ENCODE measurements at places on chromosomes 7 and 10.

DNA sequence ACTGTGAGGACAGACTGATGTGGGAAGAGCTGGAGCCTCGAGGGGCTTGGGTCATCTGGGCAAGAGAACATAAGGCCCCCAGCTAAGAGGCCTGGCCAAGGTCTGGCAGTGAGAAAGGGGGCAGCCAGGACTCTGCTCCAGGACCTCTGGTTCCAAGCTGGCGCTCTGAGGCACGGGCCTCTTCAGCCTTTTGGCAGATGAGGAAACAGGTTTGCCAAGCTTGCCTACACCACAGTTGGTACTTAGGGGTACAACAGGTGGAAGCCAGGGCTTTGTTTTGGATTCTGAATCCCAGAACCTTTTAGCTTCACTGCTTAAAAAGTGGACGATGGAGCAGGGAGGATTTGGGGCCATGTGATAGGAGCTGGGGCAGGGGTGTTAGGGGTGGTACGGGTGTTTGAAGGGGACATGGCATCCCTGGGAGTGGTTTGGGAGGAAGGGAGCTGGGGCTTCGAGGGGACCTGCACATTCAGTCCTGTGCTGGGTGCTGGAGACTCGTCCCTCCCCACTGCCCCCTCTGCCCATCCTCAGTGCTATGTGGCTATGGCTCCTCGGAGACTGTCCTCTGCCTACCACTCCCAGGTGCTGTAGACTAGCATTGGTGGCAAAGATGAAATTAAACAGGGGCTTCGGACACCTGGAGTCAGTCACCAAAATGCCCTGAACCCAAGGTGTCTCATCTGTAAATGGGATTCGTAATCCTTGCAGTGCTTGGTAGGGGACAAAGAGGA lies 30.3 kb downstream of the ZNF775 start:
- DNase-seq: no peak

- no peak for DNase-seq
These were observed 6.9 kb downstream of the NYAP1 start for GRCh38 chr7:100490483-100491191.

GRCh38 chr10:109205929-109206585 lies 717.3 kb downstream of the XPNPEP1 start:
- no peak for DNase-seq

DNA sequence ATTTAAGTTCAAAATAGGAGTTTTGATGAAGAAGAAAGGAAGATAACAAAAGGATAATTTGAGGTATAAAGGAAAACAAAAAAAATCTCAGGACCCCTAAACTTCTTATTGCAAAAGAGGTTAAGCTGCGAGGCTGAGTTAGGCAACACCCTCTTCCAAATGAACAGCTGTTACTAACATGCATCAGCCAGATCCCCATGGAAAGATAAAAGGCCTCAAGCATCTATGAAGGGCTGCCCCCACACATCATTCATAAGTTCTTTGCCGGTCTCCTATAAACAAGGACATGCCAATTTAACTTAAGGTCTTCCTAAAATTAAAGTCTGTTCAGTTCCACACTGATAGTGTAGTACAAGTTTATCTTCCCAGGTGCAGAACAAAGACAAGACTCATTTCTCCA lies 75.8 kb upstream of the IMMP2L start:
- DNase-seq: no peak

GRCh38 chr10:73634421-73634820 lies 6.9 kb downstream of the MYOZ1 start:
- DNase-seq: no peak

DNA sequence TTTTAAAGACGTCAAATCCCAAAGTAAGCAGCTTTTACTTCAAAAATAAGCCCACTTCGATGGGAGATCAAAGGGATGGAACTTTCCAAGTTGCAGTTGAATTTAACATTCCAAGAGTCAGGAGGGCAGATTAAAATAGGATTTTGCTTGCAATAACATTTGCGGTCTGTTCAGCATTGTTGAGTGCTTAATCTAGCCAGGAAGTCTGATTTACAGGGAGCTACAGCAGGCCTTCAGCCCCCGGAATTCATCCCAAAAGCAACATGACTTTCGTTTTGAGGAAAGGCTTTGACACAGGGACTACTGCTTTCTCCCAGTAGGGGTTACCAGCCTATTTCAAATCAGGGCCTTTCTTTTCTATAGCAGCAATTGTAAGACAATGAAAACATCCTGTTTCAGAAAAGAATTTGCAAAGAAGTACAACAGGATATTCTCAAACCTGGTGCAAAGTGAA lies 279.6 kb upstream of the PITRM1 start:
- no peak for DNase-seq

GRCh38 chr10:91462423-91462822 lies 52.3 kb downstream of the HECTD2 start:
- DNase-seq: no peak

DNA sequence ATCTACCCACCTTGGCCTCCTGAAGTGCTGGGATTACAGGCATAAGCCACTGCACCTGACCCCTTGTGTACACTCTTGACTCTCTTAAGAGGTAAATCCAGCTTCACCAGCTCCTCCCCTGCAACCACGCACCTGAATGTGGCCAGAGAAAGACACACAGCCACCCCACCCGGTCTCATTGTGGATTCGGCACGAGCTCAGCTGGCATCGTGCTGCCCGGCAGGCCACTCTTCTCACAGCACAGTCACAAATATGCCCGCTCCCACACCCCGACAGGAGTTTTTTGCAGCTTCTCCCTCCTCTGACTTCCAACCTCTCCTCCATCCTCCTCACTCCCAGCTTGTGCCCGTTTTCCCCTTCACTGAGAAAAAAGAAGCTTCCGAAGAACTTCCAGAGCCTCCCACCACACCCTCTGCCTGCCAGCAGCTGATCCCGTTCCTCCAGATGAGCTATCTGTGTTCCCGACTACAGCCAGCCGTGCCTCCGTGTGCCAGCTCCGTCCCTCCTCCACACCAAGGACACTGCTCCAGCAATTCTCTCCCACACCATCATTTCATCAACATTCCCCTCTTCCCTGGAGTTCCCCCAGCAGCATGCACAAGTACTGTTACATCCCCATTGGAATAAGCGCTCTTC lies 8.0 kb upstream of the SMARCD3 start:
- DNase-seq: no peak

- DNase-seq: no peak
These were observed 66.5 kb upstream of the PRKG1 start for GRCh38 chr10:51007781-51008180.

- DNase-seq: no peak
These were observed 20.2 kb downstream of the AKR1C4 start for GRCh38 chr10:5216801-5217200.

- no peak for DNase-seq
These were observed 375.2 kb downstream of the RPS24 start for GRCh38 chr10:78408671-78409472.
